ENCODE measurements at places on chromosomes 4 and X.

DNA sequence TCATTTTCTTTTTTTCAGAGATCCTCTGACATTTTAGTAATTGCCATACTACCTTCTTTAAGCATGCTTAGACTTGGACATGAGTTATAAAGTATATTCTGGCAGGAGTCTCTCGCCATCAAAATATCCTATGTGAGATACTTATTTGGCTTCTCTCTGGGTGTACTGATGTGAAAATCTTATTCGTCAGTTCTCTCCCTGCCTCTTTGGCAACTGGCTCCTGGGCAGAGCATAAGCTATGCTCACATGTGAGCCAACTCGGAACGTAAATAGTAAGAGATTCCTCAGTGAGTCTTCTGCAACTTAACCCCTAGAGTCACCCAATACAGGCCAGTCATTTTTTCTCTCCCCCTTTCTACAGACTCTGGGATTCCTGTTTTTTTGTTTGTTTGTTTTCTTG lies 91.6 kb downstream of the MAGEB17 start:
- no peak for DNase-seq

- no peak for DNase-seq
Observed at GRCh38 chr4:146232131-146232722, 17.9 kb downstream of the REELD1 start.

DNA sequence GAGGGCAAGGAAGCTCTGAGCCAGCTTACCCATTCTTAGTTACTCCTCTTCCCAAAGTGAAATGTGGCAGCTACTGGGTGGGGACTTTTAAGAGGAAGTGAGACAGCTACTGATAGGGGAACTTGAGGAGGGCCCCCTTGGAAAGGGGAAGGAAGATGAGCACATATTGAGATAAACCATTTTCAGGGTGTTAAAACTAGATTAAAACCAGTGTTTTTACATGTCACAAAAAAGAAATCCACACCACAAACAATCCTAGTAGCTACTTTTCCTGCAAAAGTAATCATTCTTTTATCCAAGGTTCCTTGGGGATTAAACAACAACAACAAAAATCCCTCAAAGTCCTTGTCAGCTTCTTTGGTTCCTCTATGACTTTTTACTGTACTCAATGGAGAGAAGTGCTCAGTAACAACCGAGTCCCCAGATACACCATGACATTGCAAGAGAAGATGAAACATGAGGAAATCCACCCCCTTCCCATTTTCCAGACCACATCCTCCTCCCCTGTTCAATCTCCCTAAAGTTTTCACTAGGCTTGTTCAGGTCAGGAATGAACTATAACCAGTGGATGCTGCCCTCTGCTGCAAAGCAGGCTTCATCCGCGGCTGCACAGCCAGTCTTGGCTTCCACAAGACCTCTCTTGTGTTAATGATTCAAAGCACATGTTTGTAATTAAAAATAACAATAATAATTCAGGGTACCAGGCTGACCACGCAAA lies 113.5 kb upstream of the TMEM164 start:
- DNase-seq, result no peak

GRCh38 chr4:100926039-100926717 lies 408.4 kb upstream of the EMCN start:
- DNase-seq, result no peak

GRCh38 chrX:118216087-118216486 lies 99.5 kb upstream of the KLHL13 start:
- no peak for DNase-seq

DNA sequence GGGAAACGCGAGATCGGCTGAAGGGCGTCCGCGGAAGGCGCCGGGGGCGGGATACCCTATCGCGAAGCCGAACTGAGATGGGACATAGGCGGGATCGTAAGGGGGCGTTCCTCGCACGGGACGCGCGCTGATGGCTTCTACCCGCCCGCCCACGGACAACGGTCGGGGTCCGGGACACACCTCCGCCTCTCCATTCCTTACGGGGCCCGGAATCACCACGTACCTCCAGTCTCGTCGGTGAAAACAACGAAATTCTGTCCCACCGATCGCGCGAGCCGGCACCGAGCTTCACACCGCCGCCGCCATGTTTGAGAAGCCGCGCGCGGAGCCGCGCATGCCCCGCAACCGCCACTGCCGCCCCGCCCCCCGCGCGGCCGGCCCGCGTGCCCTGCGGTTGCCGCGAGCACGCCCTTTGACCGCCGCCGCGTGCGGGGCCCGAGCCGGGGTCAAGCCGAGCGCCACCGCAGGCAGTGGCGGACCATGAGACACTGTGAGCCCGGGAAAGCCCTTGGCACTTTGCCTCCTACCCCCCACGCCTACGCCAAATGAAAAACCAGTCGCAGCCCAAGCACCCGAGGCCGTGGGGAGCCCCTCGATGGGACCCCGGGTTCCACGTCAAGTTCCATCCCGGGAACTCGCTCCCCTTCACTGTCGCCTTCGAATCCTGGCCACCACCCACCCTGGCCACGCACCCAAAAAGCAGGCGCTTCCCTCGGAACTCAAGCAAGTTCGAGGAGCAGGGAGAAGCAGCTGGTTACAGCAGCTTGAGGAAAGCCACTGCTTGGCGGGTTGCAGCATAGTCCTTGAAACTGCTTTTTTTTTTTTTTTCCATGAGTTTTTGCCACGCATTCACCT lies at the start of gene SCML2:
Gene SCML2 (minus strand): TSS at position 320 of the 855 bp plus-strand sequence. CDS start 20,617 bp downstream, outside the sequence.
- DNase-seq, result no peak

GRCh38 chr4:22991576-22991975 lies 298.8 kb downstream of the GBA3 start:
- DNase-seq, result no peak

- DNase-seq, result no peak
Observed at GRCh38 chr4:42490015-42490414, 92.7 kb downstream of the SHISA3 start.

GRCh38 chr4:119525005-119525749 lies 103.4 kb downstream of the PDE5A start:
- DNase-seq, result no peak

DNA sequence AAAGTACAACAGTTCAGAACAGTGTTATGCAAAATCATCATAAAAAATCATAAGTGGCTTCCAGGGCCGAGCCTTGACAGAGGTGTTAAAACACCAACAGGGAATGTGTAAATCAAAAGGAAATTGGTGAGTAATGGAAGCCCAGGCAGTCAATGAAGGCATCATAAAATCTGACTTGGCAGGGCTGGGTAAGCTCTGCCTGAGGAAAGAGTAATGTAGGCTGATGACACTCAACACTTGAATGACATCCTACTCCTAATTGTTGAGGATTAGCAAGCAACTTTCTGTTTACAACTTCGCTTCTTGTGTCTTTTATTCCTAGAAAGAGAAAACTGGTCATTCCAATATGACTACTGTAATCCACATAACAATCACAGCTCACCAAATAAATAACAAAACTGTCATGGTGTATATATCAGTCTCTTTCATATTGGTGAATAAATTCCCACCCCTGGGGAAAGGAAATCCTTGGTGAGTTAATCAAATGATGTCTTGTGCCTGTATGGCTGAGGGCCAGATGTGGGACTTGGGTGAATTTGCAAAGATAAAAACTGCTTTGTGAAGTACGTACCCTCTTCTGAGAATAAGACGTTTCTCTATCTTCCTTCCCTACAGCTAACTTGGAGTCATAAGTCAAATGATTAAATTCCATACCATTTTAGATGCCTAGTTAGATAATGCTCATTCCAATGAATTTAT lies 196.8 kb downstream of the DCHS2 start:
- DNase-seq, result no peak

GRCh38 chr4:104971462-104971861 lies 175.2 kb upstream of the TET2 start:
- no peak for DNase-seq

DNA sequence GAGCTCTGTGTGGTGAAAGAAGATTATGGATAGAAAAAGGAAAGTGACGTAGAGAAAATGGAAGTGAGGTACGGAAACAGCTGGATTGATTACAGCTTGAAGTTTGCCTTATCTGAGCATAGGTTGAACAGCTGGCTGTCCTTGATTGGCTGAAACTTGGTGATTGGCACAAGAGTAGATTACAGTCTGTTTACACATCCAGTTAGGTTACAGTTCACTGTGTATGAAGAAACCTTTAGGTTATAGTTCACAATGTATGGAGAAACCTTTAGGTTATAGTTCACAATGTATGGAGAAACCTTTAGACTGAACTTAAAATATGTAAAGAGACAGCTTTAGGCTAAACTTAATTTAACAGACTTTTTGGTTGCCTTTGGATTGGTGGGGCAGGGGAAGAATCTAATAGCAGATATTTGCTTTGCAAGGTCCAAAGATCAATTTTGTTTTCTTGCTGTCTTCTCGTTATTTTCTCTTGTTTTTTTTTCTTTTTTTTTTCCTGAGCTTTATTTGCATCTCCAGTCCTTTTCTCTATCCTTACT lies 15.6 kb upstream of the ART3 start:
- no peak for DNase-seq

GRCh38 chr4:3649491-3649890 lies 116.7 kb upstream of the ADRA2C start:
- DNase-seq, result no peak

- no peak for DNase-seq
Observed at GRCh38 chrX:42085836-42086235, 162.5 kb upstream of the CASK start.

DNA sequence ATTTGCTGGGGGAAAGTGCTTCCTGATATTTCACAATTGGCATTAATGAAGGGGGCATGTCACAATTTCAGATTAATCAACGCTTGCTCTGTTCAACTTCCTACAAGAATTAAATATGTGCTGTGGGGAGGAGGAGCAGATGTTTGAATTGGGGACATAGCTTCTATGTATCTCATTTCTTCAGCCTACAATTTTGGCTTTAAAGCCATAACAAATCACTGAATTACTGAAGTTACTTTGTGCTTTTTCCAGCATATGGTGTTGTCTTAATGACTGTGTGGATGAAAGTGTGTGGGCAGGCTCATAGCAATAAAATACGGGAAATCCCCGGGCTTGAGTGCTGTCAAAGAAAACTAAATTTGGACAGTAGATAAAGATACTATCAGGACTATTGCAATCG lies 813 bp downstream of the TLR7 start:
- DNase-seq, result no peak

- no peak for DNase-seq
Observed at GRCh38 chrX:121641560-121641959, 594.1 kb downstream of the GLUD2 start.

Measured in vagina (tissue), 2 donors.